HFF-Myc (cell line): ENCODE measurements at places on chromosomes 7 and 10.
A peak's percentile ranks its signal among the peaks of the same experiment; 100 is the strongest.

DNA sequence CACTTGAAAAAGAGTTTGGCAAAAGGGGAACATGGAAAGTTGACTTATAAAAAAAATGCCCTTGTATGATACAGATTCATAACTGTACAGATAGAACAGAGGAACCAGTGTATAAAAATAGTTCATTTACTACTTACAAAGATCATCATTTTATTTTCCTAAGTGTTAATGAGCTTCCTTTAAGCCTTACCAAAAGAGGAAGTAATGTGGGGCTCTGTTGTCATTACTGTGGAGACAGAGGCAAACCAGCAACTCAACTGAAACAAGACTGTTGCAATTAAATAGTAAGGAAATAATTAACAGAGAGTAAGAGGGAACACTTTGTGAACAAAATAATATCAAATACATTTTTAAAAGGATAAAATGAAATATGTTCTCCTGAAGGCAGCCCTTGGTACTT is 526.2 kb upstream of the ADARB2 start:
- DNase-seq: no peak

GRCh38 chr10:30557884-30558283 is 71.7 kb downstream of the LYZL2 start:
- DNase-seq: no peak

GRCh38 chr7:156566812-156567549 is 73.6 kb upstream of the RNF32 start:
- DNase-seq: no peak

GRCh38 chr10:52376694-52377354 is 62.7 kb downstream of the DKK1 start:
- DNase-seq: no peak

- DNase-seq: peak; percentile 15
Measured at GRCh38 chr10:50937230-50937907, 51.9 kb upstream of the A1CF start.

- DNase-seq: no peak
Measured at GRCh38 chr7:80619741-80620140, 18.7 kb upstream of the CD36 start.

DNA sequence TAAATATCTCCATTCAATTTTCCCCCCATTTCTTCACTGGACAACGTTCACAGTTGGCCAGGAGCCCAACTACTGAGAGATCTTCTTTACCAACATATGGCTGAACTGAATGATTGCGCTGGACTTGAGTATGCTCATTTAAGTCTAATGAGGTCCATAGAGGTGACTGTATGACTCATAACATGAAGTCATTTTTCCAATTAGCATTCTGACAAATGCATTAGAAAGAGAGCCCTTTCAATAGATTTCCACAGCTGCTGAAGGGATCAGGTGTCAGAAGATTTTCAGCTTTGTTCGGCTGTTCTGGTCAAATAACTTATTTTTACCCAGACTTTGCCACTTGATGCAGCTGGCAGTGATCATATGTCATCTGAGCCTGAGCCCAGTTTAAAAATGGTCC is 438.0 kb downstream of the ETV1 start:
- no peak for DNase-seq

DNA sequence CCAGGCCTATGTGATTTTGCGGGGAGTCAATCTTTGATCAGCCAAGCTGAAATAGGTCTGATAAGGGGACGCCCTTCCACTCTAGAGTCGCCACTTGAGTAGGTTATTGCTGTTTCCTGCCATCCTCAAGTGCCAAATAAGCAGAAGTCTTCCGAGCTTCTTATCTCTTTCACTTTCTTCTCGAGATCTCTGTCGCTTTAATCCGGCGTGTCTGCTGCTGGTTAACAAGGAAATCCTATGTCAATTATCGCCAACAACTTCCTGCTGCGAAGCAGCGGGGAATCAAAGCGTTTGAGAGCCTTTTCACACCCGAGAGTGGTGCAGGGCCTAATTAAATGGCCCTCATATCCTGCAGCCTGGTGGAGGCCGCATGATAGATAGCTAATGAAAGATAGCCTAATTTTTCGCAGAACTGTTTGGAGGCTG is 215.9 kb downstream of the RAB11FIP2 start:
- DNase-seq: no peak

GRCh38 chr7:148589640-148590039 is 926 bp upstream of the C7orf33 start:
- no peak for DNase-seq

- no peak for DNase-seq
Measured at GRCh38 chr10:119770928-119771327, 45.1 kb downstream of the INPP5F start.

- no peak for DNase-seq
Measured at GRCh38 chr7:55533729-55534080, 38.6 kb downstream of the VOPP1 start.

GRCh38 chr7:142876991-142877910 is 8.3 kb downstream of the TRPV6 start:
- no peak for DNase-seq

GRCh38 chr10:49089152-49089551 is 26.2 kb downstream of the VSTM4 start:
- DNase-seq: no peak

- DNase-seq: no peak
Measured at GRCh38 chr10:131785121-131785460, 115.7 kb upstream of the PPP2R2D start.

GRCh38 chr7:158247758-158248487 is 339.7 kb downstream of the PTPRN2 start:
- DNase-seq: no peak

DNA sequence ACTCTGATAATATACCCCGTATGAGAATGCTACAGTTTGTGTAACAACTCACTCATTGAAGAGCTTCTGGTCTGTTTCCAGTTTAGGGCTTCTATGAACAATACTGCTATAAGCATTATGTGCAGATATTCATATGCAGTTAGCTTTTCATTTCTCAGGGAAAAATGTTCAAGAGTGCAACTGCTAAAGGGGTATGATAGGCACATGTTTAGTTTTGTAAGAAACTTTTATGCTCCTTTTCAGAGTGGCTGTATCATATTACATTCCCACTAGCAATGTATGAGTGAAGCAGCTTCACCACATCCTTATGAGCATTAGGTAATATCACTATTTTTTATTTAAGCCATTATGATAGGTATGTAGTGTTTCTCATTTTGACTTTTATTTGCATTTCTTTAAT is 182.6 kb upstream of the CXCL12 start:
- DNase-seq: peak; percentile 33

DNA sequence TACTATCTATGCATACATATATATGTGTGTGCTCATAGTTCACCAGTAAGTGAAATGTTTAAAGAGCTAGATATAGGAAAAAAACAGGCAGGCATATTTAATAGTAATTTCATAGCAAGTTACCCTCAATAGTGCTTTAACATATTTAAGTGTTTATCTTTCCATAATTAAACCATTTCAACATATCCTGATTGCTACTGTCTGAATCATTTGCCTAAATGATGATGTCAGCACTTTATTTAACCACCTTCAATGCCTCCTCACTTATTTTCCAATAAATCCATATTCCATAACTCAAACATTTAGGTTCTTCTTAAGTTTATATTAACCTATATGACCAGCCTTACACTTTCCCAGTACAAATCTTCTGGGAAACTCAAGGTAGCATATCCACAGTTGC is 601.1 kb downstream of the ARL4A start:
- DNase-seq: no peak

DNA sequence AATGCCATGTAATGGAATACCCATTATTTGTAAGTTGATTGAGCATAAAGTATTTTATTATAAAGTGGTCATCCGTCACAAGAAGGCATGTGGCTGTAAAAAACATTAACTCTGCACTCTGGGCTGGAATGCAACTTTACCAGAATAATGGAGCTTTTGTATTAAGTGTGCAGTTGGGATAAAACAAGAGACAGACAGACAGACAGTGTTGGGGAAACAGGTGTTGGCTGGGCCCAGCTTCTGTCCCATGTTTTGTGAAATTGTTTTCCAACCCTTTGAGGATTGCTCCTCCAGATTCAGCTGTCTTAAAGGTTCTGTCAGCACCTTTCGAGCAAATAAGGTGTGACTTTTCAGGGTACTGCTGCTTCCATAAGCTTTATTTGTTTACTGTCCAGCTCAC is 67.9 kb upstream of the NFKB2 start:
- no peak for DNase-seq

DNA sequence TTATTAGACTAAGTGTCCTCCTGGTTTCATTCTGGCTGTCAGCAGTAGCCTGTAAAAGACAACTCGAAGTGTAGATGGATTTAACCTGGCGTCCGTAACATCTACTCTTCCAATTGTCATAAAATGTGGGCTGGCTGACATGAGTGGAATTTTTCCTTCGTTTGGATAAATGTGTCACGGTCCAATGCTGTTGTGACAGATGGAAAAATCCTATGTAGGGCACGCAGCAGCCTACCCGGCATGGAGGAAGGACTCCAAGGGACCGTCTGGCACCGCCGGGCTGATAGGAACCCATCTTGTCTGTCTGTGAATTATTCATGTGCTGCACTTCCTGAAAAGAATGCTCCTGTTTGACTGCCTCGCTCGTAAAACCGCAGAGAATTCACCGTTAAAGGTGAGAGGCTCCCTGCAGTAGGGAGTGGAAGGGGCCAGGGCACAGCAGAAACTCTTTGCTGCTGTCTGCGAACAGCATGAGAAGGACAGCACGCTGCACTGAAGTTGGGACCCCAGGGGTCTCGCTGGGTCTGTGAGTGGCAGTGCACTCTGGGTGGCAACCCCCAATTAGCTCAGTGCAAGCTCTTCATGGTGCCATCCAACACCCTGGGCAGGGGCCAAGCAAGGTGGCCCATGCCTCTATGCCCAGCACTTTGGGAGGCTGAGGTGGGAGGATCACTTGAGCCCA is 1.6 kb upstream of the ORAI2 start:
- no peak for DNase-seq

GRCh38 chr10:11322698-11323097 is 288.8 kb downstream of the USP6NL start:
- no peak for DNase-seq

GRCh38 chr10:35409094-35409582 is 72.8 kb downstream of the CCNY start:
- DNase-seq: peak; percentile 56

DNA sequence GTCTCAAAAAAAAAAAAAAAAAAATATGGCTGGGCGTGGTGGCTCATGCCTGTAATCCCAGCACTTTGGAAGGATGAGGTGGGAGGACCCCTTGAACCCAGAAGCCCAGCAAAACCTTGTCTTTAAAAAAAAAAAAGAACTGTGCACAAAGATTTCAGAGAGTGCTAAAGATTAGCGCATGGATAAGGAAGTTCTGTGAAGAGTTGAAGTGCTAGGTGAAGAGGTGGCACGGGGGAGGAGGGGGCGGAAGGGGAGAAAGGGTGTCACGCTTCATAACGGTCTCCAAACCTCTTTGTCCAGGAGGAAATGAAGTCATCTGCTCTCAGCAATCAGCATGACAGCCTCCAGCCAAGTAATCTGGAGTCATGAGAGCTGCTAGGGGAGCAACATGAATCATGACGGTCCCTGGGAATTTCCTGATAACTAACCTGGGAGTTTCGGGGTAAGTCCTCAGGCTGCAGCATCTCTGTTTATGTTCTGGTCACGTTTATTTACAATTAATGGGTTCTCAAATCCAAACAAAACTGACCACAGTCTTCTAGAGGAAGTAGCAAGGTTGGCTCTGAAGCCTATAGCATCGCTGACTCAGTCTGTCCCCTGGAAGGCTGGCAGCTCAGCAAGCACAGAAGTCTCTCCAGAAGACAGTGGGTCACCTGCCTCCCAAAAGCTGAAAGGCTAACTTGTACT is 1.9 kb upstream of the PLAU start:
- DNase-seq: peak; percentile 99

- DNase-seq: no peak
Measured at GRCh38 chr7:104035351-104035750, 45.9 kb upstream of the RELN start.

DNA sequence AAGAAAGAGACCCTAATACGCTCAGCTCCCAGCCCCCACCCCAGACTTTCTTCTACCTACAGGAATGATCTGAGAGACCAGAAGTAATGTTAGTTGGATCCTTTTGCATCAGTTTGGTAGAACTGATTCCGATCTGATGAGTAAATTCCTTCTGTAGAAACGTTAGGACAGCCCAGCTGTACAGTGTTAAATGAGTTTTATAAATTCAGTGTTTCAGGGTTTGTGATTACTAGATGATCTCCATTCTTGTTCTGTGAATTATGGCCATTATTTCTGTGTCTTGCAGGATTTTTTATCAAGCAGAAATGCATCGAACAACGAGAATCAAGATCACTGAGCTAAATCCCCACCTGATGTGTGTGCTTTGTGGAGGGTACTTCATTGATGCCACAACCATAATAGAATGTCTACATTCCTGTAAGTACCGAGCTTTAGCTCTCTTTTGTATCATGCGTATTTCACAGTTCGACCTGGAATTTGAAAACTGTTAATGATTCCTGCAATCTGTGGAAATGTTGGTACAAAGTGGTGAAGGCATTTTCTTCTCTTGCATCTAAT is 5.3 kb downstream of the BMI1 start:
- DNase-seq: no peak

DNA sequence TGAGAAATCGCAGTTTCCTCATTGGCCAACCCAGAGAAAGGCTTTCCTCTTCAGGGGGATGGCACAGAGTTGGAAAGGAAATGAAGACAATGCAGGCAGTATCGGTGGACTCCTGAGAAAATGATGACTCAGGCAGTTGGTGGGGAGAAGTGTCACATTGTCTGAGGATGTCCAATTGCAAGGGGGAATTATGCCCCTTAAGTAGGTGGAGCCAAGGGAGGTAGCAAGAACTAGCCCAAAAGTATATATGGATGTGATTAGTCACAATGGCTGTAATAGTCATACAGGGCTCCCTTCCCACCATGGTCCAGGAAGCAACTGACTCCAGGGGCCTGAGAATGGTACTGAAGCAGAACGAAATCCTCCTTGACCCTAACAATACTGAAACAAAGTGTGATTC is 58.3 kb upstream of the EGFR start:
- peak; percentile 24 for DNase-seq

DNA sequence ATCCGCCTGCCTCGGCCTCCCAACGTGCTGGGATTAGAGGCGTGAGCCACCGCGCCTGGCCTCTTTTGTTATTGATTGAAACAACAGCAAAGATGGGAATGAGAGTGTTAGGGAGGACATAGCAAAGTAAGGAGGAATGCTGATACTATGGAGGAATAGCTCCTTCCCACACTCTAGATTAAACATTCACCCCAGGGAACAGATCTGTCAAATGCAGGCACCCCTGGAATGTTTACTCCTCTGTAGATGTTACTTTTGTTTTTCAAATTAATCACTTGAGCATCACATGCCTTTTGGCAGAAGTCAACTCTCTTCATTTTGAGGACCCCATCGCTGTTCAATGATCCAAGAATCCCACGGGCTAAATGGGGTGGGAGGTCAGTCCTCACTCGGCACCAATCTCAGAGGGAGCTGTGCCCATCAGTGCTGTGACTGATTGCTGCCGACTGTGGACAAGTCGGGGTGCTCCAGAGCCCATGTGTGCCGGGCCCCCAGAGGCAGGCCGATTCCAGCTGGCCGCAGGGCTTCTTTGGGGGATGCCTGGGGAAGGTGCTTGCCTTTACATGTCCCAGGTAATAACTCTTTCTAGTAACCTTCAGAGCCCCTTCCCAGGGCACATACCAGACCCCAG is 10.2 kb upstream of the COBL start:
- DNase-seq: no peak

- DNase-seq: no peak
Measured at GRCh38 chr7:32063614-32064013, 6.6 kb downstream of the PDE1C start.
